ENCODE measurements at places on chromosomes 13 and 19.

DNA sequence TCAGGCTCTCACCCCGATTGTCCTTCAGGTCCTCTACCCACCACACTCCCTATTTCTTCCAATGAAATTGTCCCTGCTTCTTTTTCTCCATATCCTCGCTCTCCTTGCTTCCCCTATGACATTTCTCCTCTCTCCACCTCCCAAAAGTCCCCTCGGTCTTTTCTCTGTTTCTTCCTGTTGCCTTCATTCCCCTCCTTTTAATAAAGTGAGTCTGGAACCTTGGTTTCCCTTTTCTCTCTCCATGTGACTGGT is 676 bp upstream of the ZNF574 start:
- DNase-seq = no peak

DNA sequence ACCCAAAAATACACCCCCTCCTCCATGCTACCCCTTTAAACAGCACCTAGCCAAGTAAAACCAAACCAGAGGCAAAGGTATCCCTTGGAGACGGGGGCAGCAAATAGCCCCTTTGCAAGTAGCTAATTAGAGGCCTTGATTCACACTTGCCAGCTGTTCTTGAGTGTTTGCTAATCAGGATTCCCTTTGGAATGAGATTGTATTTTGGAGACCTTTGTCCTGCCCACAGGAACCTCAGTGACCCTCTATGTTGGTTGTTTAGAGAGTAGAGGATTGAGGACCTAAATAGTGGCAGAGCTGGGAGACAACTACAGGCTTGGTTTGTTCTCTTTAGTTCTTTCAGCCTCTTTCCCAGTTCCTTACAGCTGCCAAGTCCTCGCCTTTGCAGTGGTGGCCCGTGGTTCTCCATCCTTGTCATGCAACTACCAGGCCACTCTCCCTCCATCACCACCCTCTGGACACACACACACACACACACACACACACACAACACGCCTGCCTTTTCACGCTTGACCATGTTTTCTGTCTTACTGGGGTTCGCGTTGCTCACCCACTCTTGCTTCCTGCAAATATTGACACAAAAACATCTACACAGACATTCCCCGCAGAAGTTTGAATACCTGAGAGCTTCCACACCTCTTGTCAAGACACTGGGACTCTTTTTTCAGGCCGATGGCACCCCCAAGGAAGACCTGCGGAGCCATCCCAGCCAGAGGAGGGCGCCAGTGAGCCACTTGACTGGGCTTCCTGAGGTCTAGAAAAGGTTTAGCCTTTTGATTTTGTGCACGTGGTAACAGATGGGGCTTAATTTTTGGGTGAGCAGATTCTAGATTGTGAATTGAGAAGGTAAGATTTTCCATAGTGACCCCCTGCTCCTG is 80.0 kb upstream of the GPR183 start:
- DNase-seq = no peak

DNA sequence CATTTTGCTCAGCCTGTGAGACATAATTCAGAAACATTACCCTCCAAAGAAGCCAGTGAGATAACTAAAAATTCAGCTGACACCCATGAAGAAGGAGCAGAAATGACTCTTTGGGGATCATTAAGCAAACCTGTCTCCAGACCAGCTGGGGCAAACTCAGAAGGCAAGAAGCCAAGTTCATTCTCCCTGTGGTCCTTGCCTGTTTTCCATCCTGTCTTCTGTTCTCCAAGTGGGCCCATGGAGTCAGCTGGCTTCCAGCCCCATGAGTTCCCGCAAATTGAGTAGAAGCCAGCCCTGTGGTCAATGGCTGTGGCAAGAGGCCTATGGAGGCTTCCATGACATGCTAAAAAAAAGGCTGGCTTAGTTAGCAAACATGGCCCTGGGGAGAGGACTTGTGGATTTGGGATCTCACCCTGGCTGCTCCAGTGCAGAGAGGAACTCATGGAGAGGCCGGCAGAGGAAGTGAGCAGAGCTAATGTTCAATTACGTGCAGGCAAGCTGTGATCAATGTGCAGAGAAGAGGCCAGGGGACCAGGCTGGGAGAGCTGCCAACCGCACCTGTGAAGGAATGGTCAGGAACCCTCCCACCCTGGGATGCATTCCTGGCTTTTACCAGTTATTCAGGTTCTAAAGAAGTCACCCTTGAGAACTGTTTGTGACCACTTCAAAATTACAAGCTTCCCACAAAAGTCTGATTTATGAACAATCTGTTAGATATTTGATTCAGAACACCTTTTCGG is 229.1 kb downstream of the TSHZ3 start:
- DNase-seq = no peak

- no peak for DNase-seq
Measured at GRCh38 chr13:113901642-113902041, 37.8 kb upstream of the GAS6 start.

DNA sequence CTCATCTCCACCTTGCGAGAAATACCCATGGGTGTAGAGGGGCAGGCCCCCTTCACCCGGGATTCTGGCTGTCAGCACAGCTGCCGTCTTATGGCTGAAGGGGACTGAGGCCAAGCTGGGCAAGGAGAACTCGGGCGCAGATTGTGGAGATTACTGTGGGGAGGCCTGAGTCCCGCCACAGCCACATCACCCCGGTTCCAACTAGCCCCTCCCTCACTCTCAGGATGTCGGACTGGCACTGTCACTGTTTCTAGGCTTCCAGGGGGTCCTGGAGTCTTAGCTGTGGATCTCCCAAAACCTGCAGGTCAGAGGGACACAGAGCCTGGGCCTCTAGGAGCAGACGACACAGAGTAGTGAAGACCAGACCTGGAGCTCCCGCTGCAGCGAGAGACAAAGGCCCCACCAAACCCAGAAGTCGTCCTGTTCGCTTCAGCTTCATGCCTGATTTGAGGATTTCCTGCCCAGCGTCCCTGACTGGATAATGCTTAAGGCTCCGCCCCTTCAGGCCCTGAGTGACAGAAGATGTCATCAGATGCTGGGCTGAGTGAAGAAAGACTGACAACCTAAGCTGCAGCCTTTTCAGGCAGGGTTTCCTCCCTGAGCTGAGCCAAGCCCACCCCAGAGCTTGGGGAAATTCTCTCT is 55.8 kb downstream of the ZNF93 start:
- peak; percentile 78 for DNase-seq

DNA sequence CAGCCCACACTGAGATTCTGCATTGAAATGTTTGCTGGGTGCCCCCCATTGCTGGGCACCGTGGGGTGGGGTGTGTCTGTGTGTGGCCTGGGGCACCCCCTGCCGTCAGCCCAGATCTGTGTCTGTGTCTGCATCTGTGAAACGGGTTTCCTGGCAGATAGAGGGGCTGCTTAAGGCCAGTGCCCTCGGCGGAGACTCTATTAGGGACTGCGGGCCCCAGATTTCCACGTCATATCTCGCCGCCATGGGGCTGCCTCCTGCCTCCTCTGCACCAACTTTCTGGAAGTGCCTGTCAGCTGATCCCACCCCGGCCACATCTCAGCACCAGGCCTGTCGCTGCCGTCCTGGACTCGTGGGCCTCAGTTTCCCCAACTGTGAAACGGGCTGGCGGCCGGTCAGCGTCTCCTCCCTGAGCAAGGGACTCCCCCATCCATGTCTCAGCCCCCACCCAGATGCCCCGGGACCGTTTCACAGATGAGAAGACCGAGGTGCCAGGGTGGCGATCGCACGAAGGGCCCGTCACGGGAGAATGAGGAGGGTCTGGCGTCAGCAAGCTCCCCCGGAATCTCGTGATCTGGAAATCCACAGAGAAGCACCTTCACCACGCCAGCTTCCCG is 21.4 kb downstream of the ARID3A start:
- DNase-seq = no peak
